Ovary (tissue), 10 donors: ENCODE measurements at places on chromosomes 2 and 18.

- peak overlapping the region; percentile 38 for H3K27ac ChIP-seq
- H3K27me3 ChIP-seq: no peaks in the 10 kb centered on the region
- H3K36me3 ChIP-seq: no peaks in the 10 kb centered on the region
- H3K4me3 ChIP-seq: no peak overlapping the region
- peak; percentile 83 for DNase-seq
Observed at GRCh38 chr2:30115141-30115980, 31.4 kb upstream of the YPEL5 start.

DNA sequence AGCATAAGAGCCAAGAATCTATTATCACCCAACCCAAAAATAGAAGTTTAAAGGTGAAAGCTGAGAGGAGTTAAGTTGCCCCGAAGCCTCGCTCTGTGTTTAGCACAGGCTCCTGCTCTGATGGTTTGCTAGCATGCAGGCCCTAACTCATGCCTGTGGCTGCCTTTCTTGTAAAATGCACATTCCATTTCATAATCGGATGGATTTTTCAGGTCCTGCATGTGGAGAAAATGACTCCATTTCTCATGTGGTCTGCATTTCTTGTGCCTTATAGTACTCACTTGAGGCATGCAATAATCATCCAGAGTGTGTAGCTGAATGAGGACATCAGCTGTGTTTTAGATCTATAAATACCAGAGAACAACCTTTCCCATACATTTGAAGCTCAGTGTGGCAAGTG is 381.8 kb downstream of the CPS1 start:
- DNase-seq: no peak
- H3K4me3 ChIP-seq: no peak overlapping the region
- no peaks in the 10 kb centered on the region for H3K4me1 ChIP-seq
- H3K36me3 ChIP-seq: no peaks in the 10 kb centered on the region

GRCh38 chr2:134943540-134943939 is 24.9 kb downstream of the CCNT2 start:
- no peak for DNase-seq
- no peaks in the 10 kb centered on the region for H3K36me3 ChIP-seq
- H3K4me1 ChIP-seq: no peaks in the 10 kb centered on the region
- H3K4me3 ChIP-seq: no peak overlapping the region

GRCh38 chr18:75211002-75211621 is 515 bp downstream of the TSHZ1 start:
- no peaks in the 10 kb centered on the region for H3K36me3 ChIP-seq
- H3K27ac ChIP-seq: peak overlapping the region; percentile 99
- no peaks in the 10 kb centered on the region for H3K27me3 ChIP-seq
- peaks cover 8% of the 10 kb centered on the region for H3K4me1 ChIP-seq
